Activated T-helper 9 cell treated with anti-CD3 and anti-CD28 coated beads, Interleukin-2, amount 50 U/mL, for 16 hours (primary cell): ENCODE measurements at places on chromosomes 1 and 21.

DNA sequence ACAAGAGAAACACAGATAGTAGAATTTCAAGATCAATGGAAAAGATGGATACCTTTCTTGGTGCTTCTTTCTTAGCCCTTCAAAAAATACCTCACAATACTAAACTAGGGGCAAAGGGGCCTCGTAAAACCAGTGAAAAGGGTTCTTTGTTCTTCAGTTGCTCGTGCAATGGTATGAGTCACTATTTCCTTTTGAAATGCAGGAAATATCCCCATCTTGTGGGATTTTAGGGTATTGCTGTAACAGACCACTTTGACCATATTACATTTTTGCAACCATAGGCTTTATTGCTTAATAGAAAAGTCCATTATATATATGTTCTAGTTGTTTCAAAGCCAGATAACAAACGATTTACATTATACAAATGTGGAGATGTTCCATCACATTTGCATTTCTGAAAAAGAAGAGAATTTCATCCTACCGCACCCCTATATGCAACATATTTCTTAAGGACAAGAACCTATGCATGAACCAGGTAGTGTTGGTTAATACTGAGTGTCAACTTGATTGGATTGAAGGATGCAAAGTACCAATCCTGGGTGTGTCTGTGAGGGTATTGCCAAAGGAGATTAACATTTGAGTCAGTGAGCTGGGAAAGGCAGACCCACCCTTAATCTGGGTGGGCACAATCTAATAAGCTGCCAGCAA, 88.6 kb upstream of the PKN2 start:
- DNase-seq = no peak

DNA sequence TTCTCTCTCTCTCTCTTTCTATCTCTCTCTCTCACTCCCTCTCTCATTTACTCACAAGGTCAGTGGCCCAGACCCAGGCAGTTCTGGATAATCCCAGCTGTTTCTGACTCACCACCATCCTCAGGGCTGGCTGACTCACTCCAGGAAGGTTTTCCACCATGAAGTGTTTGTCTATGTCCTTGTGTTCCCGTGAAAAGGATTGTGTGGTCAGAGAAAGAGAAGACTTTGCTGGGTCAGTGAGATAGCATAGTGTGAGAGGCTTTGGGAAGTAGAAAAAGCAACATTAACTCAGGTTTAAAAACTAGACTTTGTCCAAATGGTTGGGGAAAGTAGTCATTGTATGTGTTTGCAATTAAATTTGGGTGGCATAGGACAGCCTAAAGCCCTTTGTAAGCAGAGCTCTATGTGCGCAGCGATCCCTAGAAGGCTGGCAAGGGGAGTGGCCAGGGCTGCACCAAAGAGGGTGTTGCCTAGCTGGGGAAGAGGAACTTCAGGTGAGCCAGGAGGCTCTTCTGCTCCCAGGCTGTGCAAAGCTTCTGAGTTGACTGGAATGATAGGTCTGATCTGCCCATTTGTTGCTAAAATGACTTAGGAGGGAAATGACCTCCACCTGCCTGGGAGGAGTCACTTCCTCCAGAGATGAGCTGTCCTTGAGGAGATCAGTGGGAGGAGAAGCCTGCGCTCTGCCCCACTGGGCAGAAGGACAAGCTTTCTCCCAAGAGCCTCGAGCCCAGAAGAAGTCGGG, 4.9 kb upstream of the CAPN2 start:
- DNase-seq = no peak

GRCh38 chr1:62800281-62800680, 16.3 kb downstream of the ATG4C start:
- no peak for DNase-seq

GRCh38 chr1:39359028-39359570, 132.3 kb upstream of the BMP8A start:
- no peak for DNase-seq

GRCh38 chr1:29629814-29630516, 393.6 kb downstream of the PTPRU start:
- no peak for DNase-seq
